ENCODE measurements at places on chromosomes 11 and 22.

DNA sequence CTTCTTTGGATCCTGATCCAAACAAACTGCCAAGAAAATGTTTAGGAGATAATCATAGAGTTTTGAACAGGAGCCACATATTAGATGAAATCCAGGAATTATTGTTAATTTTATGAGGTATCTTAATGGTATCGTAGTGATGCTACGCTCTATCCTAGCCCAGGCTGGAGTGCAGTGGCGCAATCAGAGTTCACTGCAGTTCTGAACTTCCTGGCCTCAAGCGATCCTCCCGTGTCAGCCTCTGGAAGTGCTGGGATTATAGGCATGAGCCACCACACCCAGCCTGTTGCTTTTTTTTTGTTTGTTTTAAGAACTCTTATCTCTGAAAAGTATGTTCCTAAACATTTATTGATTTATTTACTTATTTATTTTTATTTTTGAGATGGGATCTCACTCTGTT lies 2.4 kb downstream of the GSTT4 start:
- no peak for DNase-seq

GRCh38 chr22:23470811-23471389 lies 109.2 kb downstream of the IGLL1 start:
- DNase-seq: no peak

- peak; percentile 90 for DNase-seq
Measured at GRCh38 chr11:67613960-67614715, 7.4 kb downstream of the NDUFV1 start.

- DNase-seq: no peak
Measured at GRCh38 chr11:17260020-17260419, 16.5 kb upstream of the NUCB2 start.

GRCh38 chr11:114285599-114285998 lies 10.6 kb upstream of the NNMT start:
- DNase-seq: no peak

DNA sequence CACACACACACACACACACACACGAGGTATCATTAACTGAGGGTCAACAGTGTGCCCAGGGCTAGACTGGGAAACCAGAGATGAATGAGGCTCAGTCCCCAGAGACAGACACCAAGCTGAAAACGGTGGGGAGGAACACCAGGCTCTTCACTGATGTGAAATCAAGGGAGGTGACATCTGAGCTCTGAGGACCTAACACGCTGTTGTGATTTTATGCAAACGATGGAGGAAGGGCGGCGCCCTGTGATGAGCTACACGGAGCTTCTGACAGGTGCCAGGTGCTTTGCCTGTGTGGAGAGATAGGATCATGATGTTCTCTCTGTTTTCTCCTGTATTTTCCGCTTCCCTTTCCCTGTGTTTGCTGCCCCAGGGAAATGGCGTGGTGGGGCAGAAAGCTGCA lies 6.5 kb upstream of the CYB5R3 start:
- DNase-seq: no peak

GRCh38 chr11:45922425-45923082 lies at the start of gene LARGE2:
Gene LARGE2 (plus strand): TSS chr11:45922656. CDS start chr11:45922883, 227 bp downstream.
- no peak for DNase-seq

- DNase-seq: peak; percentile 18
Measured at GRCh38 chr11:133403900-133404299, 128.4 kb downstream of the OPCML start.

DNA sequence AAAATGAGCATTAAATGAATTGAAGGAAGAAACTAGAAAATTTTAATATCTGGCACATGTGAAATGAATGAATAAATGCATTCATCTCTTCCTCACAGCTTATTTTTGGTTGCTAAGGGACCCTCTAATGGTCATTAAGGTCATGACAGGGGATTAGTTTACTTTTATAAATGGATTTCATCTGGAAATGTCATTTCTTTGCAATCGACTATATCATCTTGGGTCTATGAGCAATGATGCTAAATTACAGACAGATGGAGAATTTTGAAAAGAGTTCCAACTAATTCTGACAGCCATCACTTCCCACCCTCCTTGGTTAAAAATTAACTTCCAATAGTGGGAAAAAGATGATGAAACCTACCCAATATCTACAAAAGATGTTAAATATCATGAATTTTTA lies 98.0 kb downstream of the KIF18A start:
- no peak for DNase-seq

- DNase-seq: no peak
Measured at GRCh38 chr11:109762546-109762945, 330.6 kb upstream of the ZC3H12C start.

DNA sequence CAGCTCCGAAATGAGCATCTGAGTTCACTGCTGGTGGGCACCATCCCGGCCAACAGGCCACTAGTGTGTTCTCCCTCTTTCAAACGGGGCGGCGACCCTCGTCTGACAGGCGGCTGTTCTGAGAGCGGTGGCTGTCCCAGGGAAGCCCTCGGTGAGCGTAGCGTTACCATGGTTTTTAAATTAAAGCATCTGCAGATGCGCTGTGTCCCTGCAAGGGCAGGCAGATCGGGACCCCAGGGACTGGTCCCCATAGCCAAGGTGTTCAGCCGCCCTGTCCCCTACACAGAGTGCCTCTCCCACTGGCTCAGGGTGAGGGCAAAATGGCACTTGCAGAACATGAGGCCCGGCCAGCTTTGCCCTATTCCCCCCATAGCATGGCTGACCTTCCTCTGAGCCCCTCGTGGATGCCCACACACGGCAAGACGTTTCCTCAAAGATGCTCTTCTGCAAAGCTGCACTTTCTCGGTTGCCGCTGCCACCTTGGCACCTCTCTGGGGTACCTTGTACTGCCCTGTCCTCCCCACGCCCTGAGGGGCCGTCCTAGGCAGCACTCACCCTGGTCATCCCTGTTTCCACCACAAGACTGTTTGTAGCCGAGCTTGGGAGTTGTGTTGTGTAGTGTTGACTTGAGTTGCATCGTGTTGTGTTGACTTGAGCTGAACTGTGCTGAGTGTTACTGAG lies 51.9 kb upstream of the KCNQ1OT1 start:
- no peak for DNase-seq

DNA sequence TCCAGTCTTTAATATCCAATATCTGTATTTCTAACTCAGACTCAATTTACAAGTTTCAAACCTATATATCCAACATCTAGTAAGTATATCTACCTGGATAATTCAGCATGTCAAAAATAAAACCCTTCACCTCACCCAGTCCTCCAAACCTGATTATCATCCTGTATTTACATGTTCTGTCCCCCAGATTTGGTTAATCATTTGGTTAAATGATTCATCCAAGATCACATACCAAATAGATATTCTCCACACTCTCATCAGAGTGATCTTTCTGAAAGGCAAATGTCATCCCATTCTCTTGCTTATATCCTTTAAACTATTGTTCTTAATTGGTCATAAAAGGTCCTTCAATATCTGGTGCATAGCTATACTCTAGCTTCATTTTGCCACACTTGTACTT lies 199.0 kb downstream of the SOX6 start:
- DNase-seq: no peak

- peak; percentile 29 for DNase-seq
Measured at GRCh38 chr22:37051391-37052385, at the start of gene KCTD17. Gene KCTD17 (plus strand): TSS chr22:37051742. CDS start chr22:37051761, 19 bp downstream.

GRCh38 chr11:293852-294661 lies 5.1 kb downstream of the PGGHG start:
- no peak for DNase-seq

DNA sequence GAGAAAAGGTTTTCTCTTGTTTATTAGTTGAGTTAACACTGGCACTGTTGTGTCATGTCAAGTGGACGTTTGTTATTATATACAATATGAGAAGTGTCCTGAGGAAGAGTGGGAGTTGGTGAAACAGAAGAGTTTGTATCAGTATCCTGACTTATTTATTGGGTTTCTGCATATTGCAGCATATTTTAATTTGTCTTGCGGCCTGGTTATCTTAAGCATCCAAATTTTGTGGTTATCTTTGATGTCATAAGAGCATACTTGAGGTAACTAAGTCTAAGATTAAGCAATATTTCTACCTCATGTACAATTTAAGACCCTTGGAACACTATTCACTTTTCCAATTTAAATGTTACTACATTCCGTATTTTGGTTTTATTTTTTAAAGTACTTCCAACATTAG lies 103.5 kb downstream of the DDX10 start:
- DNase-seq: no peak

GRCh38 chr11:117731722-117732290 lies 65.2 kb downstream of the DSCAML1 start:
- no peak for DNase-seq

DNA sequence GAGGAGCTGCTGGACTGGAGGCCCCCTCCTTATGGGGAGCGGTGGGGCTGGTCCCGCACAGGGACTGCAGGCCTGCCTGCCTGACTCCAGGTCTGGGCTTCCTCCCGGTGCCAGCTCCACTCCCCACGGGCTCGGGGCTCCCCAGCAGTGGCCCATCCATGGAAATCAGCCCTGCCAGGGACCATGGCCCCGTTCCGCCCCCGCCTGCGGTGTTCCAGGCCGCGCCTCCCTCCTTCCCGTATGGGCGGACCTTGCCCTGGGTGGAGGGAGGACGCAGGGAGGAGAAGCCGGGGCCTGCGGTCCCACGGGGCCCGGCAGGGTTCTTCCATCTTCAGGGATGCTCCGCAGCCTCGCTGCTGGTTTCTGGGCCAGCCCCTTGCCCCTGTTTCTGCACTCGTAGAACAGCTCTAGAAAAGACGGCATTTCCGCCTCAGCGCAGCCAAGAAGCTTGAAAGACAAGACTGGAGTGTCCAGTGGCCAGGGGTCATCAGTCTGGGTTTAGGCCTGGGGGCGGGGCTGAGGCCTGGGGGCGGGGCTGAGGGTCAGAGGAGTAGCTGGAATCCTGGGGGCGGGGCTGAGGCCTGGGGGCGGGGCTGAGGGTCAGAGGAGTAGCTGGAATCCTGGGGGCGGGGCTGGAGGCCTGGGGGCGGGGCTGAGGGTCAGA lies 1330.6 kb downstream of the BRD1 start:
- no peak for DNase-seq

GRCh38 chr11:7677071-7677470 lies 3.8 kb upstream of the CYB5R2 start:
- DNase-seq: peak; percentile 39

- DNase-seq: no peak
Measured at GRCh38 chr22:32803020-32803737, 1.7 kb downstream of the TIMP3 start.

DNA sequence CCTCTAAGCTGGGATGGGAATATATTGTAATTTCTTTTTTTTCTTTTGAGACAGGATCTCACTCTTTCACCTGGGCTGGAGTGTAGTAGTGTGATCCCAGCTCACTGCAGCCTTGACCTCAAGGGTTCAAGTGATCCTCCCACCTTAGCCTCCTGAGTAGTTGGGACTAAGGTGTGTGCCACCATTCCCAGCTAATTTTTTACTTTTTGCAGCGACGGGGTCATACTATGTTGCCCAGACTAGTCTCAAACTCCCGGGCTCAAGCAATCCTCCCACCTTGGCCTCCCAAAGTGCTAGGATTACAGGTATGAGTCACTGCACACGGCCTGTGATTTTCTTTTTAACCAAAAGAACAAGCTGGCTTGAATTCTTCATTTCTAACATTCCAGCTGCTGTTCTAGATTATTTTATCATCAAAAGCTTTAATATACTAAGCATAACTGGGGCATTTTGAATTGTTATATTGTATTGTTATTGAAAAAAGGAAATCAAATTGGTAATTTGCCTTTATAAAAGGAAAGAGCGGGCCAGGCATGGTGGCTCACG lies 26.8 kb upstream of the PPP2R1B start:
- DNase-seq: no peak

- no peak for DNase-seq
Measured at GRCh38 chr11:119229288-119229672, 23.1 kb downstream of the CBL start.

DNA sequence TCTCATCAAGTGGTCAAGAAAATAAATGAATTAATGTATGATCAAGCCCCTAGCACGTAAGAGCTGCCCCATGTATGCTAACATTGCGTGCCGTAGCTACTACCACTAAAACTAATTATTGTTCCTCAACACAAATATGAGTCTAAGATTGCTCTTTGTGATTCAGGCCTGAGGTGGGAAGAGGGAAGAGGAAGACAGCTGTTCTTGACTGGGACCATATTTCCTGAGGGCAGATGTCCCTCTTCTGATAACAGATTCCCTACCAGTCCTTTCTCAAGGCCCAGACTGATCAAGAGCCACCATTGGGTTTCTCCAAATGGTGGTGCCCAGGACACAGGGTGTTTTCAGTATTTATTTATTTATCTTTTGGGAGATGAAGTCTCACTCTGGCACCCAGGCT lies 87.2 kb upstream of the CADM1 start:
- no peak for DNase-seq

GRCh38 chr11:32262367-32262766 lies 171.5 kb downstream of the RCN1 start:
- no peak for DNase-seq

- no peak for DNase-seq
Measured at GRCh38 chr11:124900464-124900863, 2.8 kb upstream of the ROBO4 start.

DNA sequence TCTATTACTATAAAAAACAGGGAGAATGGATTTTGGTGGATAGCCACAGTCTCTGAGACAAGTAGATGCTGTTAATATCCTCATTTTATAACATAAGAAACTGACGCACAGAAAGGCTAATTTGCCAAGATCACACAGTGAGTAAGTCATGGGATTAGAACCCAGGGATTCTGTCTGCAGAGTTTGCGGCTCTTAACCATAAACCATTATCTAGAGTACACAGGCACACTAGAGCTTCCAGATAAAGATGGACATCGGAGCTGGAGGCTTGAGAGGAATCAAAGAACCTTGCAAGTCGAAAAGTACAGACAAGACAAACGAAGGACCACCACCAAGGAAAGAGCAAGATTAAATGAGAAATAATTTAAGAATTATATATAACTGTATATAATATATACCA lies 11.3 kb downstream of the LGALS12 start:
- DNase-seq: no peak

DNA sequence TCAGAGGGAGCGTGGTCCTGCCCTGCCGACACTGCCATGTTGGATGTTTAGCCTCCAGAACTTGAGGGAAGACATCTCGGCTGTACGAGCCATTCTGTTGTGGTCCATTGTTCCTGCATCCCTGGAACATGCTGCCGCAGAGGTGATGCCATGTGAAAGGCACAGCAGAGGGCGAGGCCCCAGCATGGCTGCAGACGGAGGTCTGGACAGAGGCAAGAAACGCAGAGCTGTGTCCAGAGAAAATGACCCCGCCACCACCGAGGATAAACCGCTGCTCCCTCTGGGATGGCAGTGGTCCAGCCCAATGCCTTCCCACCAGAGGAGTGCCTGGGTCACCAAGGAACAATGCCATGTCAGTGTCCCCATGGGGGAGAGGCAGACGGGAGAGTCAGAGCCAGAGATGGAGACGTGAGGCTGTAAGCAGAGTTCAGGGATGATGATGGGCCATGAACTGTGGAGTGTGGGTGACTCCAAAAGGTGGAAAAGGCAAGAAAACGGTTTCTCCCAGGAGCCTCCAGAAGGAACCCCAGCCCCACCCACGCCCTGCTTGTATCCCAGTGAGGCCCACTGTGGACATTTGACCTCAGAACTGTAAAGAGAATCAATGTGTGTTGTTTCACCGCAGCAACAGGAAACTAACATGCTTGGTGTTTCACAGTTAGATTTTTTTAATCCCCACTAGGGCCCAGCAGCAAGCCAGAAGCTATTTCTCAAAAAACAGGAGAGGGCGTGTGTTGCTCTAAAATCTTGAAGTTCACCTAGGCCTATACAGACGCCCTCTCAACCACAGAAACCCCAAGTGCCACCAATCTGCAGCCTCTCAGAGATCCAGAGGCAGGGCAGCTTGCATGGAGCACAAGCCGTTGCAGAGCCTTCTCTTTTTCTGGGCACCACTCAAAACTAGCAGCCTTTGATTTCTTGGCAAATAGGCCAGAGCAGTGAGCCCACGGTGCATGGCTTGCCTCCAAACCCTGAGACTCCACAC lies 1422.9 kb downstream of the TBC1D22A start:
- DNase-seq: no peak

GRCh38 chr11:32884770-32885384 lies 7.7 kb upstream of the QSER1 start:
- DNase-seq: peak; percentile 32
